Large intestine (tissue), 12 donors: ENCODE measurements at places on chromosomes 12 and 14.
A peak's percentile ranks its signal among the peaks of the same experiment; 100 is the strongest.

- DNase-seq, result peak; percentile 42
Observed at GRCh38 chr12:3803865-3804472, 51.1 kb upstream of the CRACR2A start.

- no peak for DNase-seq
Observed at GRCh38 chr12:81953541-81953940, 194.4 kb upstream of the PPFIA2 start.

GRCh38 chr12:3518902-3519301, 27.9 kb downstream of the PRMT8 start:
- DNase-seq, result no peak

- no peak for DNase-seq
Observed at GRCh38 chr12:52769354-52769753, 7.8 kb downstream of the KRT76 start.

DNA sequence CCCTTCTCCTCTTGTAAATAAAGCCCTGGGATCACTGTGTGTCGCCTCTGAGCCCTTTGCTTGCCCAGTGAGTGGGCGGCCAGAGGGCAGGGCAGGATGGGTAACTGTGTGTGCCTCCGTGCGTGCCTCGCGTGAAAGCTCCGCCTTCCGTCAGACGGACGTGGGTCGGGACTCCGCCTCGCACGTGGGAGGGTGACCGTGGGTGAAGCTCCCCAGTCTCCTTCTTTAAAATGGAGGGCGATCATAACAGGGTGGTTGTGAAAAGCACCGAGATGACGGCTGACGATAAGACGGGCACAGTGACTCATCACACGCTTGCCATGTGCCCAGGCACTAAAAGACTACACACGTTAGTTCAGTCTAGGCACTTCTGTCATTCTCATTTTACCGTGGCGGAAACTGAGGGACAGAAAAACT, 9.2 kb downstream of the PHB2 start:
- peak; percentile 68 for DNase-seq

GRCh38 chr12:87935216-87935615, 94.0 kb downstream of the C12orf50 start:
- DNase-seq, result no peak

- DNase-seq, result no peak
Observed at GRCh38 chr14:54789166-54789565, 113.5 kb downstream of the GCH1 start.

DNA sequence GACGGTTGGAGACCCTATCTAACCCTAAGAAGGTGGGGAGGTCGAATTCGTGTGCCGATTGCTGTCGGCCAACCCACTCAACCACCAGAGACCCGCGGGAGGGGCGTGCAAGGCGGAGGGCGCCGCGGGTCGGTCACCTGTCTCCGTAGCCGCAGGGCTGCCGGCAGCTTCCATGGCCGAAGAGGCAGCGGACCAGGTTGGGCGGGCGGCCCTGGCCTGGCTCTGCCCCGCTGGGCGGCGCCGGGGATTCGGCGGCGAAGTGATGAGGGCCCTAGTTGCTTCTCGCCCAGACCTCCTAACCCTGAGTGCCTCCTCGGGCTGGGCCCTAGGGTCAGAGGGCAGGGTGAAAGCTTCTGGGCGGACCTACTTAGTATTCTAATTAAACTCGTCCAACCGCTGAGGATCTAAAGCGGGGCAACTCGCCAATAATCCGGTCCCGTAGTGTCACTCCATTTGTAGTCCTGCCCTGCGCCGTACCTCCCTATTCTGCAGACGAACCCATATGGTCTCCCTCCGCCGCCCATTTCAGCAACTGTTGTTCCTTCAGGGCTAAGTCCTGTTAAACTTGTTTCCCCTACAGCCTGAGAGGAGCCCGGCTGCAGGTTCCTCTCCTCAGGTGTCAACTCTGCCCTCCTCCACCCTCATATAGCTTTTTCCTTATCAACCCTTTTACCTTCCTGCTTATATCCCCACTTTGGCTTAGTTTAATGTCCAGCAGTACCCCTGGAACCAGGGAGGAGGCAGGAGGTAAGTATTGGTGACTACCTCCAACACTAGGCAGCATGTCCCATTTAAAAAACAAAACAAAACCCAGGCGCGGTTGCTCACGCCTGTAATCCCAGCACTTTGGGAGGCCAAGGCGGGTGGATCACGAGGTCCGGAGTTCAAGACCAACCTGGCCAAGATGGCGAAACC, at the start of gene PYM1:
Gene PYM1 (minus strand): TSS at position 307 of the 915 bp plus-strand sequence. CDS start 133 bp downstream, at position 174.
- peak; percentile 84 for DNase-seq

- peak; percentile 47 for DNase-seq
Observed at GRCh38 chr14:102929241-102930137, 7.0 kb downstream of the AMN start.

DNA sequence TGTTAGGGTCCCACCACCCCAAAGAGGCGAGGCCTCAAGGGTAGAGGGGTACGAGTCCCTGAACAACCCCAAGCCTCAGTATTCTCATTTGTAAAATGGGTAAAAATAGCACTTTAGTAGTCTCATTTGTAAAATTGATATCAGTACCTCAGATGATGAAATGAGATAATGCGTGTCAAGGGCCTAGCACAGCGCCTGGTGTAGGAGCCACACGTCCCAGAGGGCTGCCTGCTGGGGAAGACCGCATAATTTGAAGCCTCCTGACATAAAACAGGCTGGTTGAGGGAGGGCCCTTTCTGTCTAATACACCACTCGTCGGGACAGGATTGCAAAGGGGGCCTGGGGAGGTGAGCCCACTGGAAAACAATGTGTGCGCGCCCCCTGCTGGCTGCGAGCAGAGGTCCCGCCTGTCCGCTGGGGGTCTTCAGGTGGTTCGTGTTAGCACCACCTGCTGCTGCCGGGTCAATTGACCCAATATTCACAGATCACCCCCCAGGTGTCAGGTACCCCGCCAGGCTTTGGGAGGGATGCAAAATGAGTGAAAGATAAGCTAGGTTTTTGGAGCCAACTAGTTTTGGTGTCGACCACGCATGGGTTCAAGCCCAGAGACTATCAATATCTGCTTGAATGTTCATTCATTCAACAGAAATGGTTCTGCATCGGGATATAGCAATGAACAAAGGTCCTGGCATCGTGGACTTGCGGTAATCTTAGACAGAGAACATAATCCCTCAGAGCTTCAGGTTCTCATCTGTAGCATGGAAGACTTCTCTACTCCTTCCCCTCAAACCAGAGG, 24.7 kb upstream of the IRF2BPL start:
- peak; percentile 47 for DNase-seq

GRCh38 chr14:65117769-65118745, 15.7 kb upstream of the MAX start:
- peak; percentile 57 for DNase-seq

- DNase-seq, result no peak
Observed at GRCh38 chr14:32542507-32542906, 213.4 kb downstream of the AKAP6 start.

DNA sequence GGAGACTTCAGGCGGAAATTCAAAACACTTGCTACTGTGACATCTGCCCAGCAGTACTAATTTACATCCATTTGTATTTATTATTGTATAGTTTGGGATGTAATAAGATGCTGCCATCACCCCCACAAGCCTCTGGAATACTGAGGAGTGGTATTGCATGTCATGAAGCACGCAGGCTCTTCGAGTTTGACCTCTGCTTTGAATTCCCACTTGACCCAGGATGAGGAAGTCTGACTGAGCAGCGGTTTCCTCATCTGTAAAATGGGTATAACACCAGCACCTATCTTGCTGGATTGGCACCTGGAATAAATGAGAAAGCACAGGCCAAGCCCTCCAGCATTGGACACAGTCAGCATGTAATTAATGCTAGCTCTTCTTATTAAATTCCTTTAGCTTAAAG, 116.0 kb upstream of the DIO3 start:
- no peak for DNase-seq

DNA sequence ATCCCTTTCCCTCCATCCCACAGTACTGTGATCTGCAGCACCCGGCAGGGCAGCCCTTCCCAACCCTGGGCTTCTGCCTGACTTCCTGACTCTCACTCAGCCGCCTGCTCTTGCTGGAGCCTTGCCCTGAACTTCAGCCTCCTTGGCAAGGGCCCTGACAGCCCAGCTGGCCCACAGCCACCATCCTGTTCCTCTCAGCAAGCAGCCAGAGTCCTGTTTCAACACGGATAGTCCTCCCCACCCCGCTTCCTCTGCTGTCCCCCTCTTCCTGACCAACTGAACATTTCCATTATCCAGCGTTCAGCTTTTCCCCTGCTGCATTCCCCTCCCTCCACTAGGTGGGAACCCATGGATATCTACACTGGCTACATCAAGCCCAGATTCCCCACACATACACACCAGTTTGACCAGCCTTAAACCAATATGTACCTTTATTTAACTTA, 74.0 kb upstream of the MDM1 start:
- DNase-seq, result peak; percentile 55
